Endothelial cell of umbilical vein (primary cell): ENCODE measurements at places on chromosomes 12 and 14. TPM values are rescaled to one million over a fixed set of nuclear protein-coding genes. Genes with fewer than 3 reads are reported as not detected.

The SYCP3 gene
- 0.25 and 0.29 TPM in 2 replicates for total RNA-seq

The HELB gene
- 3.4 and 4.0 TPM in 2 replicates for total RNA-seq

The TEX52 gene
- total RNA-seq = not detected in 2 replicates

The ACSS3 gene
- 0.53 and 0.86 TPM in 2 replicates for total RNA-seq

The TRIAP1 gene
- 46.0 and 48.1 TPM in 2 replicates for total RNA-seq

The IGF1 gene
- total RNA-seq = 0.85 TPM in 1 of 2 replicates, not detected in the other

The PTCSC3 gene
- not detected in 2 replicates for total RNA-seq

The FAM222A gene
- total RNA-seq = 0.69 and 1.7 TPM in 2 replicates

The LRRC10 gene
- total RNA-seq = not detected in 2 replicates

The RPS6KL1 gene
- total RNA-seq = 23.8 and 25.6 TPM in 2 replicates

The SRGAP1 gene
- 10.8 and 16.3 TPM in 2 replicates for total RNA-seq

The COX8C gene
- total RNA-seq = not detected in 2 replicates

The DNAI7 gene
- total RNA-seq = not detected in 2 replicates

The RNF212B gene
- total RNA-seq = not detected in 2 replicates

The NCAPD2 gene
- 77.3 and 90.1 TPM in 2 replicates for total RNA-seq
